Right renal cortex interstitium (tissue), 3 donors: ENCODE measurements at places on chromosomes 6 and 20. TPM values are rescaled to one million over a fixed set of nuclear protein-coding genes. Genes with fewer than 3 reads are reported as not detected.

Gene WFDC12
- not detected for polyA plus RNA-seq

Gene TGM2
- polyA plus RNA-seq, result 31.5 TPM

Gene OLIG3
- polyA plus RNA-seq, result not detected

Gene SIRPB2
- polyA plus RNA-seq, result 0.32 TPM

Gene RPS6KA2
- polyA plus RNA-seq, result 35.9 TPM

Gene AIF1
- 94.8 TPM for polyA plus RNA-seq

Gene SLC32A1
- polyA plus RNA-seq, result 1.2 TPM

Gene SEMG2
- polyA plus RNA-seq, result 0.11 TPM

Gene ABCC10
- polyA plus RNA-seq, result 14.9 TPM

Gene SLC22A2
- 12.0 TPM for polyA plus RNA-seq

Gene DCDC2
- polyA plus RNA-seq, result 128 TPM

Gene NRSN1
- polyA plus RNA-seq, result 0.36 TPM

Gene CHMP4B
- polyA plus RNA-seq, result 114 TPM

Gene RIMS4
- 0.61 TPM for polyA plus RNA-seq

Gene SLC25A27
- 31.0 TPM for polyA plus RNA-seq

Gene EPPIN
- 0.36 TPM for polyA plus RNA-seq

Gene EPHA7
- 48.7 TPM for polyA plus RNA-seq

Gene FARS2
- 21.5 TPM for polyA plus RNA-seq

Gene CGA
- not detected for polyA plus RNA-seq

Gene EMILIN3
- polyA plus RNA-seq, result 7.2 TPM

Gene RNF146
- 87.6 TPM for polyA plus RNA-seq

Gene ATP6V1G2
- 5.7 TPM for polyA plus RNA-seq

Gene SLC29A1
- polyA plus RNA-seq, result 33.0 TPM

Gene DEFB132
- polyA plus RNA-seq, result not detected

Gene TMEM244
- not detected for polyA plus RNA-seq

Gene ADGRG6
- 31.3 TPM for polyA plus RNA-seq

Gene PERP
- 22.2 TPM for polyA plus RNA-seq

Gene SYNDIG1
- 8.6 TPM for polyA plus RNA-seq

Gene MTHFD1L
- polyA plus RNA-seq, result 17.5 TPM

Gene TRIM38
- polyA plus RNA-seq, result 7.8 TPM

Gene PRKN
- 9.2 TPM for polyA plus RNA-seq

Gene SAMD5
- polyA plus RNA-seq, result 12.6 TPM

Gene LINC00237
- not detected for polyA plus RNA-seq

Gene EGFL8
- polyA plus RNA-seq, result 16.5 TPM

Gene BPIFB1
- polyA plus RNA-seq, result not detected

Gene HLA-DOA
- polyA plus RNA-seq, result 5.3 TPM

Gene C6orf52
- 4.0 TPM for polyA plus RNA-seq

Gene MAS1
- not detected for polyA plus RNA-seq

Gene CFB
- polyA plus RNA-seq, result 5.0 TPM

Gene TGIF2
- 60.4 TPM for polyA plus RNA-seq

Gene ASIP
- 0.28 TPM for polyA plus RNA-seq

Gene WFDC5
- polyA plus RNA-seq, result not detected

Gene RIPPLY2
- not detected for polyA plus RNA-seq

Gene OTOR
- polyA plus RNA-seq, result not detected

Gene GABRR1
- 1.4 TPM for polyA plus RNA-seq

Gene FAM184A
- polyA plus RNA-seq, result 10.2 TPM

Gene TFAP2D
- polyA plus RNA-seq, result not detected

Gene C6orf118
- 4.2 TPM for polyA plus RNA-seq

Gene OR2J3
- polyA plus RNA-seq, result not detected

Gene OR12D3
- not detected for polyA plus RNA-seq

Gene TAGAP
- 0.49 TPM for polyA plus RNA-seq

Gene MUC21
- polyA plus RNA-seq, result not detected

Gene PDE7B
- 9.2 TPM for polyA plus RNA-seq
